Stimulated activated CD8-positive, alpha-beta memory T cell treated with anti-CD3 and anti-CD28 coated beads, Interleukin-7, amount 100 ng/mL, for 24 hours (primary cell): ENCODE measurements at places on chromosomes 5 and 9.

GRCh38 chr9:117771136-117771535, 66.9 kb downstream of the TLR4 start:
- DNase-seq: no peak

GRCh38 chr9:109939698-109940342, 159.8 kb downstream of the PALM2AKAP2 start:
- DNase-seq: no peak

GRCh38 chr9:79562749-79563386, 8.9 kb upstream of the TLE4 start:
- DNase-seq: no peak

DNA sequence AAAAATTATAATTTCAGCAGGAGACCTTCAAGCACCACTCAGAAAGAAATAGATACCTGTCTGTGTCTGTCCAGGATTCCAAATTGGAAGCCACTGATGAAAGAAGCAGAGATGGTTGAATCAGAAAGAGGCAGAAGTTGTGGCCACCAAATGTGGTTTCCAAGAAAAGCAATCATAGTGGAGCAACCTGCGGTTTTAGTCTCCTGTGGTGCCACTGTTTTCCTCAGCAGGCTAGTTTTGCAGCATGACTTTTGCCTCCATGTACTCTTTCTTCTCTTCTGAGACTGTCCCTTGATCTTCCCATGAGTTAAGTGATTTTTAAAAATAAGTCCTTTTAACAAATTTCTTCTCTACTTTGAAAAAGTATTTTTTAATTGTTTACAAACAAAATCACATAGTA, 535.8 kb downstream of the CYLC2 start:
- DNase-seq: no peak

- no peak for DNase-seq
Observed at GRCh38 chr9:79895232-79895631, 323.5 kb downstream of the TLE4 start.

GRCh38 chr9:112145886-112146285, 29.2 kb downstream of the SUSD1 start:
- DNase-seq: no peak
